Substantia nigra (tissue), 51 donors: ENCODE measurements at places on chromosomes 7 and 10.

- no peak for DNase-seq
These were observed 167.9 kb upstream of the PFKP start for GRCh38 chr10:2899246-2899951.

GRCh38 chr7:13057462-13058200 is 370.2 kb downstream of the ARL4A start:
- no peak for DNase-seq

DNA sequence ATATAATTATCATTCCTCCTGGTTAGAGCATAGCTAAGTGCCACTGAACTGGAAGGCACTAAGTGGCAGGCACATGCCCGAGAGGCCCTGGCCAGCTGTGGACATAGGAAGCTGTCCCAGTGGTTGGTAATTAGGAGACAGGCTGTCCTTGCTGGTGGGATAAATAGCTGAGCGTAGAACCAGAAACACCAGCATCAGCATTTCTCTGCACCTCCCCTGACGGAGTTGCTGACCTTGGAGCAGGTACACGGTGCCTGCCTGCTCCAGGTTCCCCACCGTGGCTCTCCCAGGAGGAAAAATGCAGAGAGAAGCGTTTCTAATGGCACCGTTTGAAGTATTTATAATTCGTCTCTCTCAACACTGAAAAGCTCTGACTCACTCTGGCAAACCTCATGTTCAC is 5.6 kb upstream of the ABLIM1 start:
- DNase-seq: no peak

DNA sequence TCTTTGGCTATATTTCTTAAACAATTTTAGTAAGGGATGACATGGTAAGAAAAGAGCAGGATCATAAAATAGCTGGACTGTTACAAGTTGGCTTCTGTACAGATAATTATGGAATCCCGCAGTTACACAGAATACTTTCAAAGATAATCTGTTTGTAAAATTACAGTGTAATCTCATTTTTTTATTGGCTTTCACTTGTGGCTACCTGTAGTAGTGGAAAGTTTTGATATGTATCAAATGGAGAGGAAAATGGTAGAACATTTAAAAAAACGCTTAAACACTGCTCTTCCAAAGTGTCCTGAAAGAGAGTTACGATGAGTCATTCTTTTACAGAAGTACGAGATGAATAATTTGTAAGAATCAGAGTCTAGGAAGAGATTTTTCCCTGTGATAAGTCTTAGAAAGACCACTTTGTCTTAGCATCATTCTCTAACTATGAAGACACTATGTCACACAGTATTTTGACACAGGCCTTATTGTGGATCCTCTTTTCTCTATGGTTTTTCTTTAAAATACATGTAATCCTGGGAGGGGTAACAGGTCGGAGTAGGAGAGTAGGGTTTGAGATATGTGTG is 215.0 kb upstream of the DKK1 start:
- DNase-seq: no peak

- DNase-seq: no peak
These were observed 9.2 kb downstream of the EGFR start for GRCh38 chr7:55028011-55028410.

- DNase-seq: no peak
These were observed 36.9 kb downstream of the BAG3 start for GRCh38 chr10:119688033-119688508.

GRCh38 chr10:76945166-76945565 is 692.4 kb downstream of the KCNMA1 start:
- no peak for DNase-seq

DNA sequence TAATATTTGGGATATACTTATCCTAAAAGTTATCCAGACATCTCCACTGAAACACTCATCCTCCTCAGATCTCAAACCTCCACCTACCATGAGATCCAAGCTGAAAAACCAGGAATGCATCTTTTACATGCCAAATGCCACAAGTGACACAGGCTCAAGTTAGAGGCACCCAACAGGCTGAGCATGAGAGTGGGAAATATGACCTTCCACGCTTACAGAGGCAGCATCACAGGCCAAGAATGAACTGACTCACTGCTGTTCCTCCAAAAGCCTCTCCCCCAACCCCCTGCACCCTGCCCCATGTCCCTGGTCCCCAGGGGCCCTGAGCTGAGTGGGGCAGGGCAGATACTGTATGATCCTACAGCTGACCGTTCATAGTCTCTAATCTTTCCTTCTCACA is 4.8 kb upstream of the MTPAP start:
- no peak for DNase-seq

GRCh38 chr7:133040674-133041073 is 41.2 kb downstream of the CHCHD3 start:
- no peak for DNase-seq

DNA sequence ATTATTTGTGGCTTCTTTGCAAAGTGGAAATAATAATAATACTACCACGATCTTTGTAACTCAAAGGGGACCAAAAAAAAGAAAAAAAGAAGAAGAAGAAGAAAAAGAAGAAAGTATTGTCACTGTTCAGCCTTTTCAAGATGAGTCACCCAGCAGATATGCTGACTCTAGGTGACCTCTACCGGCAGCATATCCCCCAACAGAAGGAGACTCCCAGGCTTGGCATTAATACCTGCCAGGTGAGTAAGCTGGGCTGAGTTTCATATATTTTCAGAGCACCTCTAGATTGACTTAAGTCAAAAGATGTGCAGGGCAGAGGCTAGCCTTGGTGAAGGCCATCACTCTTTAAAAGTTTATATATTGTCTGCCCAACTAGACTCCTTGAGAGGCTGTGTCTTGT is 30.4 kb upstream of the GPR26 start:
- DNase-seq: no peak

GRCh38 chr7:15780271-15780670 is 93.8 kb upstream of the MEOX2 start:
- no peak for DNase-seq

- no peak for DNase-seq
These were observed 40.9 kb downstream of the DLD start for GRCh38 chr7:107931740-107932515.

DNA sequence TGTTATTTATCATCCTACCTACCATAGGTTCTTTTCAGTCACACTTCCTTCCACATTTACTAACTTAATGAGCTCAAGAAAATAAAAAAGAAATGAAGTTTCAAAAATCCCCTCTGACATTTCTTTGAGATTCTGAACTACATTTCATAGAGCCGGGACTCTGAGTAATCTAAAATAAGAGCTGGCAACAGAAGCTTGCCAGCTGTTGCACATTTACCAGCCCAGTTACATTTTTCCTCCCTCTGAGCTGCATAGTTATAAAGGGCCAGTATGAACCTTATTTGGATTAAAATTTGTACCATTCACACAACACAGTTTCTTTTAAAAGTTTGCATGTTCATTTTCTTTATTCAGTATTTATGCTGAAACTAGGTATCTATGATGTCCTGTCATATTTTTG is 119.5 kb upstream of the CAV2 start:
- DNase-seq: no peak

DNA sequence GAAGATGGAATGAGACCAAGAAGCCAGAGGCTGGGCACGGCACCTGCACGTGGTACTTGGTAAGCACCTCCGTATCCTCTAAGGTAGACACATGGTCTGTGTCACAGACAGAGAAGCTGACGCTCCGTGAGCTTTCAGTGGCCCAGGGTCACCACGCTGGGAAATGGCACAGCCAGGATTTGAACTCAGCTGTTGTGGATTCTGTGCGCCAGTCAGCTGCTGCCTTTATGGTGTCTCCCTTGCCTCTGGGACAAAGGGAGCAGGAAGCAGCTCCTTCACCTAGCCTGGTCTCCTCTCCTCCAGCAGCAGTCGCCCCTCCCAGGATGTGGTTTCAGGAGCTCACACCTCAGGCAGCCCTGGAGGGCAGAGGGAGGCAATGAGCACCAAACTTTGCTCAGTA is 110.8 kb downstream of the ARHGAP22 start:
- DNase-seq: no peak

GRCh38 chr7:65974191-65974801 is 7.7 kb downstream of the GUSB start:
- DNase-seq: no peak

- no peak for DNase-seq
These were observed 15.8 kb downstream of the WDFY4 start for GRCh38 chr10:48700493-48700892.

- DNase-seq: no peak
These were observed 20.2 kb upstream of the TRPV6 start for GRCh38 chr7:142905759-142906158.

- no peak for DNase-seq
These were observed 125.4 kb upstream of the MINDY3 start for GRCh38 chr10:15985690-15986089.

GRCh38 chr10:3222626-3223025 is 50.0 kb upstream of the PITRM1 start:
- DNase-seq: no peak

DNA sequence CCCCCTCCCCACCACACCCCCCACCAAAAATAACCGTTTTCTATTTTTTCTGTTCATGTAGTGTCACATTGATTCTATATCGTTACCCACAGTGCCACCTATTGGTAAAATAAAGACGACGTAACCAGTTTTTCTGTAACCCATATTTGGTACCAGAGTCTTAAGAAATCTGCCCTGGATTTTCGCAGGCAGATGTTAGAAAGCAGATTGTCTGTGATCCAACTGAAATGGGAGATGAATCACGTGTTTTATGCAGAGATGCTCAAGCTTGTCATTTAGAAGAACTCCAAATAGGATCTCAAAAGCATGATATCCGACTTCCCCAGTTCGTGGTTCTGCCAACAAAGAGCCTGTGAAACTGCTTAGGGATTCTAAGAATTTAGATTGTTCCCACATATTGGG is 261.1 kb upstream of the CSTF2T start:
- DNase-seq: no peak

DNA sequence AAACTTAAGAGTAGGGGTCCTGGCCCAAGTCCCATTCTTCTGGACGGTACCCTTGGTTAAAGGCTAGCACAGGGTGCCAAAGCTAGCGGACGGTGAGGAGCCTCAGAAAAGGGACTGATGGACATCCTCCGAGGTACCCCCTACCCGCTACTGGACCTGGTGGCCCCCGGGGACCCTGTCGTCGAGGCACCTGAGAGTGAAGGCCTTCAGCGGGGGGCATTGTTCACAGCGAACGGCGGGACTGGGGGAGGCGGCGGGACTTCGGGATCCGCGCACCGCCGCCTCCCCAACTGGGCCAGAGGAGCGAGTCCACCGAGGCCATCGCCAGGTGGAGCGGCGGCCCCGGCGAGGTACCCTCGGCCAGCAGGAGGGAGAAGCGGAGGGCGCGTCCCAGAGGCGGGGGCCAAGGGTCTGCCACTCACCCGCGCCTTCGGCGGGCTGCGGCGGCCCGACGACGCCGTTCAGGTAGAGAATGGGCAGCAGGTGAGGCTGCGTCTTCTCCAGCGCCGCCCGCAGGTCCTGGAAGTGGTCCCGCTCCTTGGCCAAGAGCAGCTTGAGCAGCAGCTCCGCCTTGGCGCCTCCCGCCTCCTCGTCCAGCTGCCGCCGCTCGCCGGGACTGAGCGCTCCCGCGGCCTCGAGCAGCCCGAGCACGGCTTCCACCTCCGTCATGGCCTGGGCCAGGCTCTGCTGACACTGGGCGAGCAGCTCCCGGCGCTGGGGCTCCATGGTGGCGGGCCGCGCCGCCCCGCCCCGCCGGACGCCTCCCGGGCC is 575 bp downstream of the DLG5 start:
- peak; percentile 20 for DNase-seq

- DNase-seq: no peak
These were observed 40.9 kb downstream of the CALD1 start for GRCh38 chr7:134820295-134820694.

DNA sequence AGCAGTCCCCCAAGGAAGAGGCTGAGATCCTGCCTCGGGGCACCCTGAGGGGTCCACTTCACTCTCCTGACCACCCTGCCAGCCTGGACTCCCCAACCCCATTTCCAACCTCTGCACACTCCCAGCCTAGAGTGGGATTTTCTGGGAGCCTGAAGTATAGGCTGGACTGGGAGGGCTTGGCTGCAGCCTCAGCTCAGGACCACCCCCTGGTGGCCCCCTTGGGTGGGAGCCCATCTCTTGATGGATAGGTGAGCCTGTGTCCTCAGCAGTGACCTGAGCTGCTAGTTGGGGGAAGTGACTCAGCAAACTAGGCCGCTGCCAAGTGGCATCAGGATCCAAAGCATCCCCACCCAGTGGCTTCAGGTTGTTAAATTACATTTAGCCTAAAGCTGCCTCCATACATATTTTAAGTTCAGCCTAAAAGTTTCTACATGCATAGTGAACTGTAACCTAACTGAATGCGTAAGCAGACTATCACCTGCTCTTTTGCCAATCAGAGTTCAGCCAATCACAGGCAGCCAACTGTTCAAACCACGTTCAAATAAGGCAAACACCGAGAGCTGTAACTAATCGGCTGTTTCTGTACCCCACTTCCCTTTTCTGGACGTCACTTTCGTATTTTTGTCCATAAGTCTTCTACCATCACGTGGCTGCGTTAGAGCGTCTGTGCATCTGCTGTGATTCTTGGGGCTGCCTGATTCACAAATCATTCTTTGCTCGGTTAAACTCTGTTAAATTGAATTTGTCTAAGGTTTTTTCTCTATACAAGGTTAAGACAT is 144.0 kb downstream of the PLPP4 start:
- DNase-seq: no peak

GRCh38 chr10:58064714-58065528 is 202.8 kb downstream of the IPMK start:
- no peak for DNase-seq

- no peak for DNase-seq
These were observed 271.7 kb downstream of the BICC1 start for GRCh38 chr10:58784361-58784760.

GRCh38 chr10:84424731-84425167 is 96.4 kb downstream of the CCSER2 start:
- DNase-seq: peak; percentile 80

DNA sequence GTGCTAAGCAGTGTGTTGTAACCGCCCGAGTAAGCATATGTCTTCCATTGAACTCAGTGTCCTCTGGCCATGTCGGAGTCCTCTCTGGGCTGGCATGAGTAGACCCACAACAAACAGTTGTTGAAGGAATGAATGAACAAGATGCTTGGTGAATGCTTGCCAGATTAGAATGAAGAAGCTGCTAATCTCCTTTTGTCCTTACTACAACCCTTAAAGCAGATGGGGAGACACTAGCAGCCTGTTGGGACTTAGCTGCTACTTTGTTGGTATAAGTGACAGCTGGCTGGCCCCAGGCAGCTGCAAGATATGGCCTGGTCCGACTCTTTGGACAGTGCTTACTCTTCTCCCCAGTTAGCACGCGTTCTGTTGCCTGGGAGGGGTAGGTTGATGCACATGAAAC is 370.1 kb downstream of the RPS24 start:
- no peak for DNase-seq

- no peak for DNase-seq
These were observed 374.6 kb upstream of the ADARB2 start for GRCh38 chr10:2111965-2112364.

DNA sequence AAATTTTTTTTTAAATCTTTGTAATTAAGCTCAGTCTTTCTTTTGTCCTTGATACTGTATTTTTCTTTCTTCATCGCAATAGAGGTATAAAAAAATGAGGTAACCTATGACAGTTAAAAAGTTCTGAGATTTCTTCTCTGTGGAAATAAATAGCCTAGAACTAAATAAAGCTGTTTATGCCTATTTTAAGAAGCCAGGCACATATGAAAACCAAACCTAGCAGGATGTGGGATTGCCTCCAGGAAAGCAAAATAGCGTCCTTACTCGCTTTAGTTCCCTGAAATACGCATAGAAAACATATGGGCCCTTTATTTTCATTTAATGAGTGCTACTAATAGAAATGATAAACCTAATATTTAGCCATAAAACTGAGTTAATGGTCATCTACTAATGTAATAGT is 6.6 kb downstream of the UBE2D1 start:
- no peak for DNase-seq
